ENCODE measurements at places on chromosomes 6 and 20.

GRCh38 chr6:168636147-168637004 lies 195.4 kb downstream of the SMOC2 start:
- no peak for DNase-seq

GRCh38 chr6:11282245-11282644 lies 49.8 kb upstream of the NEDD9 start:
- no peak for DNase-seq

DNA sequence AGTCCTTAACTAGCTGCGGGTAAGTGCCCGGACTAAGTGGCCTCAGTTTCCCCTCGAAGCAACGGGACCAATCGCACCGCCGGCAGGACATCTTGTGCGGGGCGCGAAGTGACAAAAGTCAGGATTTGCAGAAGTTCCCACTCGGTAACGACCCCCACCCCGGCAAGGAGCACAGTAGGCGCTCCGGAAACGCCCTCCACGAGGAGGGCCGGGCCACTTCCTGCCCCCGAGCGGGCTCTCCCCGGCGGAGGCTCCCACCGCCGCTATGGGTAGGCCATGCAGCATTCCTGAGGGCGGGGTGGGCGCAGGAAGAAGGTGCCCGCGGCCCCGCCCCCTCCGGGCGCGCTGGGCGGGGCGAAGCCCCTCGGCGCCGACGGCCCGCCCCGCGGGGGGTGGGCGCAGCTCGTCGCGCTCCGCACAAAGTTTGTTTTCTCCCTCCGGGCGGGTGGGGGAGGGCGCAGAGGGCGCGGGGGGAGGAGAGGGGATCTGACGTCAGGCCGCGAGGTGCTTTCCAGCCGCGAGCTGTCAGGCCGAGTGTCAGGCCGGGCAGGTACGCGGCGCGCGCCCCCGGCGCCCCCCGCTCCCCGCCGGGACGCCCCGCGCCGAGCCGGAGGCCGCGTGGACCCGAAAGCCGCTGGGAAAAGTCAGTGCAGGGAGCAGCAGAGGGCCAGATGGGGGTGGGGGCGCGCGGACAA lies at the start of gene TGIF2:
TSS of gene TGIF2 (plus strand) at position 495 of the 695 bp plus-strand sequence. CDS start 5,178 bp downstream, outside the sequence.
- DNase-seq, result peak; percentile 85

DNA sequence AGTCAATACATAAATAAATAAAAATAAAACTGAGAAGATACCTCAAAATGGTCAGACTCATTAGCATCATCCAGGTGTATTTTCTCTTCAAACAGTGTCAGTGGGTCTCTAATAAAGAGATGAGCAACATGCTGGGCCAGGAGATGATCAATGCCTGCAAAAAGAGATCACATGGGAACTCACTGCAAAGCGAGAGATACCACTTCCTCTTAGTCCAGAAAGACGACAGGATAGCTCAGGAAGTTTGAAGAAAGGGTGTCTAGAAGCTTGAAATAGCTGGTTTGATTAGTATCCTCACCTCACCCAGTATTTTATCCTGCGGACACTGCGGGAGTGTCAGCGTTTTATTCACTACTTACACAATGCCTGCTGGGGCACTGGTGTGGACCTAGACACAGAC lies 38.0 kb downstream of the GCLC start:
- DNase-seq, result no peak

- DNase-seq, result no peak
Measured at GRCh38 chr6:48426636-48427035, 315.6 kb upstream of the PTCHD4 start.

DNA sequence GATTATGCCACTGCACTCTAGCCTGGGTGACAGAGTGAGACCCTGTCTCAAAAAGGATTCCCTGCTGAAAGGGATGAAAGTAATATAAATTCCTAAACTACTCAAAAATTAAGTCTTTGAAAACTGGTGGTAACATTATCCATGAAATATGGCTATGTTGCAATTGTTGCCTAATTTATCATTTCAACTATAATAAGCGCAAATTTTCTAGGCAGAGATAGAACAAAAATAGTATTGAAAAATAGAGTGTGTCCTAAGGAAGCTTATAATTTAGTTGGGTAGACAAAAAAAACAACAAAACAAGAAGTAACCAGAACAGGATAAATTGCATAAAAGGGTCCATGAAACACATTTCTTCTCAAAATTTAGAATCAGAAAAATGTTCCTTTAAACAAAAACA lies 68.0 kb downstream of the FKBP5 start:
- no peak for DNase-seq

DNA sequence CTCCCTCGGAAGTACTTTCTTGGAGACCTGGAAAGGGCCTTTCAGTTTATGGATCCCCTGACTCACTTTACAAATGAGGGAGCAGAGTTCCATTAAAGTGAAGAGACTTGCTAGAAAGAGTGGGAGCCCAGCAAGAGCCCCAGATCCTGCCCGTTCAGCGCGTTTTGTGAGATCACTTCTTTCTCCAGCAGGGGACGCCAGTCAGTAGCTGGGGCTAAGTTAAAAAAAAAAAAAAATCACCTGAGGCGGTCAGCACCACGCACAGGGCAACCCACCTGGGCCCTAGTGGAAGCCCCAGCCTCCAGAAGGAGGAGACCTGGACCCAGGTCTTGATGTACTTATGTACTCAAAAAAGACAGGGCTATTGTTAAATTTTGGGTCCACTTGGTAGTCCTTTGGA lies 274.5 kb upstream of the RNF24 start:
- DNase-seq, result no peak

GRCh38 chr6:110147870-110148269 lies 31.6 kb downstream of the WASF1 start:
- no peak for DNase-seq

DNA sequence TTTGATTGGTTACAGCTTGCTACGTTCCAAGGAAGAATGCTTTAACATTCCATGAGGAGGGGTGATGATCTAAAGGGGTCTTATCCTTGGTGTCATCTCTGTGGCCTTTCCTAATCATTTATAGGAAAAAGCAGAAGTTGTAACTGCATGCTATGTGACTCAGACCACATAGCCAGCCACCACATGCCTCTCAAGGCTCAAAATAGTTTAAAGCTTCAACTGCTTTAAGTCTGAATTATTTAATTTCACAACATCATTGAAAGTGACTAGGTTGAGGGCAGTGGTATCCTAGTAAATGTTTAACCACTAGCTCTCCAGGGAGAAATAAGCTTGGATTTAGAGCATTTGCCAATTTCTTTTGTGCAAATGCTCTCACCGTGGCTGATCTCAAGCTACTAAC lies 29.7 kb downstream of the MC3R start:
- no peak for DNase-seq

DNA sequence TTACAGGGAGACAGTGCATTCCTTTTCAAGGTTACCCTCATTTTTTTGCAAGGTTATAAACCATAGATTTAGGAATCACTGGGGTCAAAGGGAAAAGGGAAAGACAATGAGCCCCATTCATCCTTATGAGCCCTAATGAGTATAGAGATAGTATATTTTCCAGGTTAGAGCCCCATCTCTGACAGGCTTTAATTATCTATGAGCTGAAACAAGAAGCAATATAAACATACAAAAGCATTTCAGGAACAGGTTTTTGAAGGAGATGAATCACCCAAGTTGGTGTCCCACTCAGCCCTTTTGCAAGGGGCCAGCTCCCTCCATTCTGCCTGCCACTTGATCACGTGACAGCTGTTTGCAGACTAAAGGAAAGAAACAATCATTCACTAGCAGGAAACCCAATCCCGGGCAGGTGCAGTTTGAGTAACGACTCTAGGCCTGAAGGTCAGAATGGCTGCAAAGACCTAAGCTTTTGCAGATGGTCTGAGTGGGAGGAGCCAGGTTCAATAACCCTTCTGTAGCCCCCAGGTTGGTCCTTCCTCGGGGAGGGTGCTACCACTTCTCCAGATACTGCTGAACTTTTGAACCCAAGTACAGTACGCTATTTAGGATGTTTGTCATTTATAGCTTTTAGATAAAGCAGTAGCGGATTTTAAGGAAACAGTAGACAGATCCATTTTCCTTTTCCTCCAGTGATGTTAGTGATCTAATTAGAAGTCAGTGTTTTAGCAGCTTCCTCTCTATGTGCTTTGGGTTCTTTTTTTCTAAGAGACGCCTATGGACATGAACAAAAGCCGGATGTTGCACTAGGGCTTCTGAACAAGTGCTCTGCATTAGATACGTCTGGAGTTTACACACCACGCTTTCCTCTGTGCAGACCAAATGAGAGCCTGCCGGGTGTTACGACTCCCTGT lies 253.2 kb downstream of the SOX4 start:
- DNase-seq, result no peak

DNA sequence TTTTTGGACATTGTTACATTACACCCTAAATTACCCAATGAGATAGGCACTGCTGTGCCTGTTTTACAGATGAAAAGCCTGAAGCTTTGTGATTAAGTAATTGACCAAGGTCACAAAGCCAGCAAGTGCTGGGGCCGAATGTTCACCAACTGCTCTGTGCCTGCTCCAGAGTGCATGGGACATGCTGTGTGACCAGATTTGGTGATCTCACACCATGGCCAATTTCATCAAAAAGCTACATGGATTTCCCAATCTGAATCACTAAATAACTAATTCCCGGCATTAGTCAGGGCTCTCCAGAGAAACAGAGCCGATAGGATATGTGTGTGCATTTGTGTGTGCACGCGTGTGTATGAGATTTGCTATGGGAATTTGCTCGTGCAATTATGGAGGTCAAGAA lies 228.3 kb upstream of the ECI2 start:
- no peak for DNase-seq

GRCh38 chr6:156183678-156184077 lies 593.5 kb upstream of the ARID1B start:
- no peak for DNase-seq

GRCh38 chr20:38806855-38807655 lies 1.6 kb downstream of the PPP1R16B start:
- DNase-seq, result peak; percentile 20

DNA sequence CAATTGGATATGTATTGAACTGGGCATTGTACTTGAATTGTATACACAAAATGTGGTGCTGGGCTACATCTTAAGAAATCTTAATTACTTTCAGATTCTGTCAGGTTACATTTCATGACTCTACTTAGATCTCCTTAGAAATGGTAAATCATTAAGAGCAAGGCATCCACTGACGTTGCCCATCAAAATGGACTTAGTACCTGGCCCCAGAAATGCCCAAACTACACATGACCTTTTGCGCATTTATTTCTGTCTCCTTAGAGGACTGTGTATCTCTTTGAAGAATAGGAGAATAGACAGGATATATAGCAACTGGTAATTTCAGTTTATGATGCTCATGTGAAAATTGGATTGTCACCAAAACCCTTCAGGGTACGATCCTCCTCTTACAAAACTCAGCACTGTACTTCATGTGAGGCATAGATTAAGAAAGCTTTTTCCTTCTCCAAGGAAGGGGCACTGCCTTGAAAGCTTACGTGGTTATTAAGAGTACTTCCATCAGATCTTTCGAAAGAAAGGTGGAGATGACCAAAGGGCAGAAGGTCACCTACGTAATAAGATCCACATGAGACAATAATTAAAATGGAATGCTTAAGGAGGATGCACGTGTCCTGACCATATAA lies 61.4 kb upstream of the BMP2 start:
- DNase-seq, result no peak

- DNase-seq, result no peak
Measured at GRCh38 chr20:62941792-62942191, 3.8 kb downstream of the GID8 start.

DNA sequence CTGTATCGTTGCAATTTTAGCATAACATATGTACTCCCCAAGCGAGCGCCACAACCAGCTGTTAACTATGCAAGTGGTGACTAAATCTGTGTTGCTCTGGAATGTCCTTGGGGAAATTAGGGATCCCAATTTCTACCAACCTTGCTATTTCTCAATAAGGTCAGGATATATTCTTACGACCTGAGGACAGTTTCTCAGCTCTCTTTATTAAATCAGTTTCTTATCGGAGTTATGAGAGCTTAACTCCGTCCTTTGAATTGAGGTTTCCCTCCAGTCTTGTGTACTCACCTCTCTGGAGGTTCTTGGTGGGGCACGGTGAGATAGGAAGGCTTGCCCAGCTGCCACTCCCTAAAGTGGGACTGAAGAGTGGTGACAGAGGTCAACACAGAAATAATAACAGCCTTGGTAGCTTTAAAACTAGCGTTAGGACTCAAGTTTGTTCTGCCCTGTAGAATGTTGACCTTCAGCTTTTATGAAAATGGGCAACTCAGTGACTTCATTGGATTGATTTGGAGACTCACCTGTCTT lies 694 bp downstream of the MRPS18B start:
- no peak for DNase-seq

DNA sequence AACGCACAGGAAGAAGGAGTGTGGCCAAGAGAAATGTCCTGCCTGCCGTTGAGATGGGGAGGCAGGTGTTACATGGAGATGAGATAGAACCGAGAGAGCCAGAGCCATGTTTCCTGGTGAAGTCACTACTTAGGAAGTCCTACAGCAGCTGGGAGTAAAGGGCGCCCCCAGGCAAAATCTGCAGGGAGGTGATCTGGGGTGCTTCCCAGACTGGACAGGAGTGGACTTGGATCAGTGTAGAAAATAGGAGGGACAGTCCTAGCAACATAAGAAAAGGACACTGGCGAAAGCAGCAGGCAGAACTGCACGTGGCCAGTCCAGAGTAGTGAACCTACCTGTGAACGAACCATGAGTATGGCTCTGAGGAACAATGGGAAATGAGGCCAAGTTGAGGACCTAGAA lies 85.3 kb downstream of the CD164 start:
- DNase-seq, result no peak

DNA sequence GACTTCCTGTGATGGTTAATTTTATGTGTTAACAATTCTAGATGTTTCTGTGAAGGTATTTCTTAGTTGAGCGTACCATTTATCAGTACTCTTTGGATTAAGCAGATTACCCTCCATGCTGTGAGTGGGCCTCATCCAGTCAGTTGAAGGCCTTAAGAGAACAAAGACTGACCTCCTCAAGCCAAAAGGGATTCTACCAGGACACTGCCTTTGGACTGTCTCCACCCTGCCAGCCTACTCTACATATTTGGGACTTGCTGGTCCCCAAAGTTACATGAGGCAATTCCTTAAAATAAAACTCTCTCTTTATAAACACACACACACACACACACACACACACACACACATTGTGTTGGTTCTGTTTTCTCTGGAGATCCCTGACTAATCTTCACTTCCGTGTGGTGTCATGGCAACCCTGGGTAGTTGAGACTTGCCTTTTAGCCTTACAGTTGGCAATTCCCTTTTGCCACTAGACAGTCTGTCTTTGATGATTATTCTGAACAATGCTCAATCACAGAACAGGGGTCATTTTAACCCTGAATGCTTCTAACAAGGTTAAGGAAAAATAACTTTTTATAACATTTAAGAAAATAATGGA lies 32.2 kb downstream of the MRAP2 start:
- DNase-seq, result no peak

GRCh38 chr20:61556111-61556510 lies 304.1 kb downstream of the CDH4 start:
- DNase-seq, result no peak

DNA sequence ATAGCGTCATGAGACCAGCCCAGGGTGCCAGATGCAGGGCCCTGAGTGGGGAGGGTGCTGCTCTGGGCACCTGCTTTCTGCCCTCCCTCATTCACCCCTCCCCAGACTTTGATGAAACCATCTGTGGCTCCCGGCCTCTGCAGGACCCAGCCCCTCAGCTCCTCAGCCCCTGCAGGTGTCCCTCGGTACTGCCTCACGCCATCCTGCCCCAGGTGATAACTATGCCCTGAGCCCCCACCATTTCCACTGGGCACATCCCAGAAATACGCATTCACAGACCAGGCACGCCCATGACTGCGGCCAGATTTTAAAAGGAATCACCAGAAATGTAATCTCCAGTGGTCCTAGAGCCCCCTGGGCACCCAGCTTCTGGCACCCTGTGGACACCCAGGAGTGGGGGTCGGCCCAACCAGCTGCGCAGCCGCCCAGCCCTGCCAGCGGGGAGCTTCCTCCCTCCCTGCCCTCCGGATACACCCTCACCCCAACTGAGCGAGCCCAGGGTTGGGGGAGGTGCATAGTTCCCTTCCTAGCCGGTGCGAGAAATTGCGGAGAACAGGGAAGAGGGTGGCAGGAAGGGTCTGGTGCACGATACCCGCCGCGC lies 615 bp upstream of the NTSR1 start:
- no peak for DNase-seq

Measured in activated T-helper 1 cell treated with anti-CD3 and anti-CD28 coated beads, Interleukin-2, amount 50 U/mL, for 16 hours (primary cell).